Midbrain (tissue), 1 donor: ENCODE measurements at places on chromosomes 16 and 17.

GRCh38 chr17:76408037-76408849 lies 23.8 kb downstream of the SPHK1 start:
- DNase-seq, result no peak

DNA sequence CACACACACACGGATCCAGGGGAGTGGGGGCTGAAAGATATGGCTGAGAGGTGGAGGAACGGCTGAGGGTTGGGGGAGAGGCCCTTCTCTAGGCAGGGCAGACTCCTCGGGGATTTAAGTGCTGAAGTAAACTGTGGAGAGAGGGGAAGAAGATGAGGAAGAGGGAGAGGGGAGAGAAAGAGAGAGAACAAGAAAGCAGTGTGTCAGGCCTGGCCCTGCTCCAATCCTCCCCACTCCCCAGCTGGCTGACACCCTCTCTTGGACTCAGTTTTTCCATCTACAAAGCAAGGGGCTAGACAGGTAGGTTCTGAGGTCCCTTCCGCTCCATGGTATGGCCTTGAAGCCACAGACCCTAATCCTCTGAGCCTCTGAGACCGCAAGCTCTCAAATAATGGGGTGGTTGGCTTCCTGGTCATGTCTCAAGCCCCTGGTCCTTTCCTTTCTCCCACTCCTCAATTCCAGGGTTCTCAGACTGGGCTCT lies 2.0 kb downstream of the VAMP2 start:
- no peak for DNase-seq

- DNase-seq, result no peak
These were observed 714 bp downstream of the SPATA33 start for GRCh38 chr16:89658221-89658879.

GRCh38 chr16:72221630-72222024 lies 49.7 kb upstream of the PMFBP1 start:
- no peak for DNase-seq

DNA sequence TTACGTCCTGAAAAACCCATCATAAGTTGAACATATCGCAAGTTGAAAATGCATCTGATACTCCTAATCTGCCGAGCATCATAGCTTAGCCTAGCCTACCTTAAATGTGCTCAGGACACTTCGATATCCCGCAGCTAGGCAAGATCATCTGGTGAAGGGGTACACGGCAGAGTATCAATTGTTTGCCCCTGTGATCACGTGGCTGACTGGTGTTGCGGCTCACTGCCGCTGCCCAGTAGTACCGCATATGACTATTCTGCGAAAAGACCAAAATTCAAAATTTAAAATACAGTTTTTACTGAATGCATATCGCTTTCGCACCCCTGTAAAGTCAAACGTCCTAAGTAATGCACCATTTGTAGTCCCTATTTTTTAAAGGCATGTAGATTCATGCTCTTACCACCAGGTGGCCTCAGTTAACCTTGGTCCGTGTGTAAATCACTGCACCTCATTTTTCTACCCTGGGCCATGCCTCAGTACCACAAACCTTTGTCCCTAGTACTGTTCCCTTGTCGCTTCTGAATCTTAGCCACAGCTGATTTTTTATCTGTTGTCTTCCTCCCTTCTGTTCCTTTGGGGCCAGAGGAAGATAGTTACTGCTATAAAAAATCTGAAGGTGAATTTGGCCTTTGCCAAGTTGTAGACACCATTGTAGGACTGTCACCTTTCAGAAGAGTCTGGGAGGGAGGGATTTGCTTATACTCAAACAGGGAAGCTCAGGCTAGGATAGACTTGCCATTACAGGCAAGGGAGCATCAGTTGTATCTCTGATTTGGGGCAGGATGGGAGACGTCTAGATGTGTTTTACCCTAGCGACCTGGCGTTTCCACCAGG lies 34.4 kb downstream of the WWP2 start:
- peak; percentile 83 for DNase-seq

GRCh38 chr17:7577327-7578199 lies 1.9 kb upstream of the CD68 start:
- no peak for DNase-seq

- peak; percentile 47 for DNase-seq
These were observed 840 bp upstream of the CD300LB start for GRCh38 chr17:74532115-74532514.

DNA sequence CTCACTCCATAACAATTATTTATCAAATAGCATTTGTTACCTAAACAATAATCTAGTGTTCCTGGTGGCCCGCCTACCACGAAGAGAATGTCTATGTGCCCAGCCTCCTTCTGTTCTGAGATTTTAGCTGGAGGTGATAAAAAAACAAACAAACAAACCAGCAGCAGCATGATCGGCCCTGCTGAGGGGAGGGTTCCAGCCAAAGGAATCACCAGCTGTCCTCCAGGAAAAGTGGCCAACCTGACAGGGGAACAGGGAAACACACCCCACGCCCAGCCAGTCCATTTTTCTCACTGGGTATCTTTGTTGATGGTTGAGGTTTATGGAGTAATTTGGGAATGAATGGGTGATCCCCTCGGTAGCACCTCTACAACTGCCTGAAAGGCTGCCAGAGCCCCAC lies 203.0 kb upstream of the DYNLRB2 start:
- DNase-seq, result no peak

DNA sequence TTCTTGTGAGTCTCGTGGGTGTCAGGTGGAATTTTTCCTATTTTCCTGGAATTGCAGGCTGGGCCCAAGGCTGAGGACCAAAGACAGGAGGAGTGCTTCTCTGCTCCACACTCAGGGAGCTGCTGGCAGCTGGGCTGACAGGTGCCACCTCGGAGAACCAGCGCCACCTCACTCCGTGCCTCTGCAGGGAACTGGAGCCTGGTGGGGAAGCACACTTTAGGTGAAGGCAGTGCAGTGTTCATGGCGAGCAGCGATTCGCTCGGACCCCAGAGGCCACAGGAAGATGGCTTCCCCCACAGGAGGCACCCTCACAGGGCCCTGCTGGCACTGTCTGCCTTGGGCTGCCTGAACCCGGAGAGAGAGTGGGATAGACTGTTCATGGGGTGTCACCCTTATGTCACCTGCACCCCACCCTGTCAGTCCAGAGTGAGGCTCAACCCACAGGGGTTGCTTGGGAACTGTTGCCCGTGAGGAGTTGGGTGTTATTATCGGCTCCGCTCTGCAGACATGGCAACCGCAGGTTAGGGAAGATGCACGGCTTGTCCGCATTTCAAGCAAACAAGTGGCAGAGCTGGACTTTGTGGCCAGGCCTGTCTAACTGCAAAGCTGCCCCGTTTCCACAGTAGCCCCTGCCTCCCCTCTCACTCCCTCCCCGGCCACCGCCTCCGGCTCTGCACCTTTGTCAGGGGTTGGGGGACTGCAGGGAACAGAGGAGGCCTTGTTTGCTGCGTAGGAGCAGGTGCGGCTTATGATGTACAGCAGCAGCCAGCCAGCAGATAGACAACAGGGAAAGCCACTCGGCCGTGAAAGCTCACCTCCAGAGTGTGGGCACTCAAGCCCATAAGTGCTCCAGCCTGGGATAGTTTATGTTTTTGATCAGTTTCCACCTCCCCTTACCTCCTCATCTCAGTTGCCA lies 15.5 kb downstream of the TBC1D24 start:
- no peak for DNase-seq

GRCh38 chr17:77315551-77316190 lies 174.9 kb downstream of the SEC14L1 start:
- no peak for DNase-seq

GRCh38 chr16:72101195-72101594 lies 7.5 kb downstream of the DHX38 start:
- no peak for DNase-seq

DNA sequence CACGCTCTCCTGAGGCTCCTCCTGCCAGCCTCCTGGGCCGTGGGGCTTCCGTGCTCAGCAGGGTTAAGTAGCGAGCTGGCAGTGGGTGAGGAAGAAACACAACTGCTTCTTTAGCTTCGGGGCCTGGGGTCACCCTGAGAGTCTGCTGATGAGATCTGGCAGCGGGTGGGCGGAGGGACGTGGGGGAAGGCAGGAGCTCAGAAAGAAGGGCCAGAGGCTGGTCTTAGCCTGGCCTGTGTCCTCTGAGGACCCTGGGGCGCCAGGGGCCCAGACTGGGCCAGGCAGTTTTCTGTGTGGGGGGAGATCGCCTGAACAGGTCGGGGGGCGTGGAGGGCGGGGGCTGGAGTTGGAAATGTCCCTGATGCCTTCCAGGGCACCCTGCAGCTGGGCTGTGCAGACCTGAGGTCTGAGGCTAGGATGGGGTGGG lies 97.8 kb upstream of the GSE1 start:
- DNase-seq, result no peak

- DNase-seq, result no peak
These were observed 6.7 kb downstream of the SLC13A5 start for GRCh38 chr17:6706499-6706898.

- no peak for DNase-seq
These were observed 4.8 kb downstream of the KRT23 start for GRCh38 chr17:40932608-40933007.

DNA sequence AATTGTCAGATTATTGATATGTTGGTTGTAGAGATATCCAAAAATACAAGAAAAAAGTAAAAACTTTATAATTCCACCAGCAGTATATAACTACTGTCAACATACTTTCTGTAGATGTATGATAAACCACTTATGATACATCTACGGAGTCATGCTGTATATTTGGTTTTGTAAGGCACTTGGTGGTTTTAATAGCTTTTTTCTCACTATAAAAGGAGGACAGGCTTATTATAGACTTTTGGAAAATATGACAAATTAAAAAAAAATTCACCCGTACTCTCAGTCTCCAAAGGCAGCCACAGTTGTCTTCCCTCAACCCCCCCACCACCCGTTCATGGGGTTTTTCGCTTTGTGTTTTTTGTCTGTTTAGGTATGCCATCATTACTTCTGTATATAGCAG lies 14.8 kb downstream of the RAI1 start:
- no peak for DNase-seq

DNA sequence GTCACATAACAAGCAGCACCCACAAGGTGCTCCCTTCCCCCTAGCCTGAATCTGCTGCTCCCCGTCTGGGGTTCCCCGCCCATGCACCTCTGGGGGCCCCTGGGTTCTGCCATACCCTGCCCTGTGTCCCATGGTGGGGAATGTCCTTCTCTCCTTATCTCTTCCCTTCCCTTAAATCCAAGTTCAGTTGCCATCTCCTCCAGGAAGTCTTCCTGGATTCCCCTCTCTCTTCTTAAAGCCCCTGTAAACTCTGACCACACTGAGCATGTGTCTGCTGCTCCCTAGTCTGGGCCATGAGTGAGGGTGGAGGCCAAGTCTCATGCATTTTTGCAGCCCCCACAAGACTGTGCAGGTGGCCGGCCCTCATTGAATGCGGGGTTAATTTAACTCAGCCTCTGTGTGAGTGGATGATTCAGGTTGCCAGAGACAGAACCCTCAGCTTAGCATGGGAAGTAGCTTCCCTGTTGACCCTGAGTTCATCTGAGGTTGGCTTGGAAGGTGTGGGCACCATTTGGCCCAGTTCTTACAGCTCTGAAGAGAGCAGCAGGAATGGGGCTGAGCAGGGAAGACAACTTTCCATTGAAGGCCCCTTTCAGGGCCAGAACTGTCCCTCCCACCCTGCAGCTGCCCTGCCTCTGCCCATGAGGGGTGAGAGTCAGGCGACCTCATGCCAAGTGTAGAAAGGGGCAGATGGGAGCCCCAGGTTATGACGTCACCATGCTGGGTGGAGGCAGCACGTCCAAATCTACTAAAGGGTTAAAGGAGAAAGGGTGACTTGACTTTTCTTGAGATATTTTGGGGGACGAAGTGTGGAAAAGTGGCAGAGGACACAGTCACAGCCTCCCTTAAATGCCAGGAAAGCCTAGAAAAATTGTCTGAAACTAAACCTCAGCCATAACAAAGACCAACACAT lies at the start of gene STH:
STH (plus strand) TSS at position 264 of the 913 bp plus-strand sequence; CDS start at position 294, 30 bp downstream.
- no peak for DNase-seq

DNA sequence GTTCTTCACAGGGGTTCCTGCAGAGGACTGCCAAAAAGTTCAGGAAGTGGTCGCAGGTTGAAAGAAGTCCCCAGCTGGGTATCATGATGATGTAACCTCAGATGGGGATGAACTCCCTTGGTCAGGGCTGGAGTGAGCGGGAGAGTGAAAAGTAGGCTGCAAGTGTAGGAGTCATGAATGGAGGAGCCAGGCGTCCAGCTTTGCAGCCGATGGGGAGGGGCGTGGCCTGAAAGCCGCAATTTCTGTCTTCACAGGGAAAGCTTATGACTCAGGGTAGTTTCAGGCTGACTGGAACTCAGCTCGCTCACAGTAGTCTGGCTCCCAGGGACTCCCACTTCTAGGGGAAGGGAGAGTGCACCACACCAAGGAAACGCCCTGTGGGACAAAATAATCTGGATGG lies 70.0 kb upstream of the HS3ST3A1 start:
- DNase-seq, result no peak

DNA sequence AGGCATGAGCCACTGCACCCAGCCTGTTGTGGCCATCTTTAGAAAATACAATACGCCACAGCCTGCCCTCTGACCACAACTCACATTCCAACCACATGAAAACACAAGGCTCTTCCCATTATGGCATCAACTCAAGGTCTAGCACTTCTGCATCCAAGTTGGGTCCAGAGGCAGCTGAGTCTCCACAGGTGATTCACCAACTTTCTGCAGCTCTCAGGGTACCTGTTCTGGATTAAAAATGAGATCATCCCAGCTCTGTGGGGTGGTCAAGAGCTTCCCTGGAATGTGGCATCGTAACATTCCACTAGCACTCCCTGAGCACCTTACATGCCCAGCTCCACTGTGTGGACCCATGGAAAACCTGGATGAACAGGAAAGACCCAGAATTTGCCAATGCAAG lies 9.9 kb upstream of the GUCY2D start:
- no peak for DNase-seq

GRCh38 chr17:68759343-68760140 lies 158.4 kb upstream of the FAM20A start:
- peak; percentile 86 for DNase-seq

- no peak for DNase-seq
These were observed 290.6 kb downstream of the WWOX start for GRCh38 chr16:78390092-78390491.

DNA sequence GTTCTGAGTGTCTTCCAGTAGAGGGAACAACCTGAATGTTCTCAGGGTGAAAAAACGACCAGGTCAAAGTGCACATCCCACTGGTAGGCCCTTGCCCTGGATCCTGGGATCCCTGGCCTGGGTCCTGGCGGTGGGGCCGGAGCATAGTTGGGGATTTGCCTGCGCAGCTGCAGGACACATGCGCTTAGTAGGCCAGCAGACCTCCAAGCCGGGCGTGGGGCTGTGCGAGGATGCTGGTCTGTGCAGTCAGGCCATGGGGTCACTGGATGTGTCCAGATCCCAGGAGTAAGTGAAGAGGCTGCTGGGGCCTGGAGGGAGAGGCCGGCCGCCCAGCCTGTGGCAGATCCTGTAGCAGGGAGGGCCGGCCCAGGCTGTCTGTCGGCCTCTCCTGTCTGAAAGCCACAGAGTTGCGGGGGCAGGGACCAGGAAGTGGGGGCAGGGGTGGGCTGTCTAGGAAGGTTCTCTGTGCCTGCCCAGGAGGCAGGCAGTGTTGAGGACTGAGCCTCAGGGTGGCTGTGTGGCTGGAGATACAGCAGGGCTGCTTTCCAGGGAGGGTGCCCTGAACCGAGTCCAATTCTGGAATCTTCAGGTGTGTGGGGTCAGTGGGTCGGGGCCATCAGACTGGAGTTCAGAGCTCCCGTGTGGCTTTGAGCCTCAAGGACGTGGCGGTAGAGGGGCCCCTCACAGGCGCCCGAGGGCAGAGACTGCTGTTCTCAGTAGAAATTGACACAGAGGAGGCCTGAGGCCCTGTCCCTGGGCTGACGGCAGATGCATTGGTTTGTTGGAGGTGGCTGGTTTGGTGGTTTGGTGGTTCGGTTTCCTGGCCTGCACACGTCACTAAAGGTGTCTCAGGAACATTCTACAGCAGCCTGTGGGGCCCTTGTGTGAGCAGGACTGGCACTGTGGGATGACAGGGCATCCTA lies 17.2 kb upstream of the NUDT16L1 start:
- no peak for DNase-seq
